Thoracic aorta (tissue), 2 donors: ENCODE measurements at places on chromosomes 1 and 21. TPM values are rescaled to one million over a fixed set of nuclear protein-coding genes. Genes with fewer than 3 reads are reported as not detected.

The MROH9 gene
- not detected for total RNA-seq

GRCh38 chr21:29166853-29167252, 36.4 kb downstream of the MAP3K7CL start:
- DNase-seq: no peak

- no peak for DNase-seq
These were observed 41.4 kb downstream of the CCDC18 start for GRCh38 chr1:93221913-93222312.

GRCh38 chr1:155911156-155912055, at the start of gene RIT1:
TSS of gene RIT1 (minus strand) at chr1:155911349. CDS start at chr1:155910761, 588 bp downstream.
- DNase-seq: peak; percentile 56

DNA sequence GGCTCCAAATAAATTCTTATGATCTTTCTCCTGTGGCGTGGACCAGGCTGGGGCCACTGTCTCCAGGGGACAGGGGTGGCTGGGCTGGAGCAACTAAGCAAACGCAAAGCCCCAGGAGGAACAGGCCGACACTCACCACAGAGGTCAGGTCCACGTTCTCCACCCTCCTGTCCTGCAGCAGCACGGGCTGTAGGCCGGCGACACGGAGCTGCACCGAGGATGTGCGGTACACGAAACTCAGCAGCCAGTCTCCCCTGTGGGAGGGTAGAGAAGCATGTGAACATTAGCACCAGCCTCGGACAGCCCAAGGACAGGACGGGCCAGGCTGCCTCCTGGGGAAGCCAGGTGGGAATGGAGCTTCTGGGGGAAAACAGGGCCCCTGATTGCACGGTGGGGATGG, 29.6 kb downstream of the HTR6 start:
- DNase-seq: no peak

GRCh38 chr1:236128646-236129178, 13.6 kb upstream of the GPR137B start:
- DNase-seq: no peak

GRCh38 chr1:209704584-209704983, at the start of gene HSD11B1:
TSS of gene HSD11B1 (plus strand) at chr1:209704846. CDS start at chr1:209704943, 97 bp downstream.
- peak; percentile 13 for DNase-seq

GRCh38 chr1:107135463-107135862, 5.4 kb upstream of the NTNG1 start:
- DNase-seq: no peak

DNA sequence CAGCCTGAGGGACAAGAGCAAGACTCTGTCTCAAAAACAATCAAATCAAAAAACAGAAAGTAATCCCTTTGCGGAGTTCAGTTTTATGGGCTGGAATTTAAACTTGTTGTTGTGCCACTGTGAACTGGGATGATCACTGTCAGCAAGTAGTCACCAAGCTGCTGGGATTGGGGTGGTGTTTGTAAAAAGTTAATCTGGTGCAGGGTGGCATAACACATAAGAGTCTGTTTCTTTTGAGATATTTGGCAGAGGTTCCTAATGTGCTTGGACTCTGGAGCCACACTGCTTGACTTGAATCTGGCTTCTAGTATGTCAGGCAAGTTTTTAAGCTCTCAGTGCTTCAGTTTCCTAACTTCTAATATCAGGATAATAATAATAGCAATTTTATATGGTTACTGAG, 6.6 kb downstream of the CLIC4 start:
- no peak for DNase-seq
